ENCODE measurements at places on chromosomes 2 and 18.

- DNase-seq, result no peak
These were observed 309.0 kb downstream of the RDH14 start for GRCh38 chr2:18251486-18251885.

DNA sequence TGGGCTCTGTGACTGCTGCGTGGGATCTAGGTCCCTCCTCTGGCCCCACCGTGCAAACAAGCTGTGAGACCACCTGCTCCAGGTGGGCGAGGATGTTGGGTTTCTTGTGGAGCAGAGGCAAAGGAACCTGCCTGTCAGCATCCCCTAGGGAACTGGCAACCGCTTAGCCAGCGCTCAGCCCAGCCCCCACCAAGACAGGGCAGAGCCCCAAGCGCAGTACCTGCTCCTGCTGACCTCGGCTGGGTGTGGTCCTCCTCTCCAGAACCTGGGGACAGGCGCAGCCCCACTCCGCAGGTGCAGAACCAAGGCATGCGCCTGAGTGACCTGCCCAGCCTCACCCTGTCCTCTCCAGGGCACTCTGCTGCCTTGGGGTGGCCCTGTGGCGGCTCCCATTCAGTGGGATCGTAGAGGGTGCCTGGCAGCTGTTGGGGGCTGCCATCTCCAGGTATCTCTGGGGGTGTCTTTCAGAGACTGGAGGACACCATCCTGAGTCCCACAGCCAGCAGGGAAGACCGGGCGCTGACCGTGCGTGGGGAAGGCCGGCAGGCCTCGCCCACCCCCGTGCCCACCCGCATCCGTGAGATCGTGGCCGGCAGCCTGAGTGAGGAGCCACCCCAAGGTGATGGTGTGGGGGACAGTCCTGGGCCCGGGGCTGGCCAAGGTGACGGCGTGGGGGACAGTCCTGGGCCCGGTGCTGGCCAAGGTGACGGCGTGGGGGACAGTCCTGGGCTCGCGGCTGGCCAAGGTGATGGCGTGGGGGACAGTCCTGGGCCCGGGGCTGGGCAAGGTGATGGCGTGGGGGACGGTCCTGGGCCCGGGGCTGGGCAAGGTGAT, 12.3 kb downstream of the CROCC2 start:
- DNase-seq, result no peak

GRCh38 chr2:219045937-219046550, 4.7 kb upstream of the CFAP65 start:
- DNase-seq, result no peak

DNA sequence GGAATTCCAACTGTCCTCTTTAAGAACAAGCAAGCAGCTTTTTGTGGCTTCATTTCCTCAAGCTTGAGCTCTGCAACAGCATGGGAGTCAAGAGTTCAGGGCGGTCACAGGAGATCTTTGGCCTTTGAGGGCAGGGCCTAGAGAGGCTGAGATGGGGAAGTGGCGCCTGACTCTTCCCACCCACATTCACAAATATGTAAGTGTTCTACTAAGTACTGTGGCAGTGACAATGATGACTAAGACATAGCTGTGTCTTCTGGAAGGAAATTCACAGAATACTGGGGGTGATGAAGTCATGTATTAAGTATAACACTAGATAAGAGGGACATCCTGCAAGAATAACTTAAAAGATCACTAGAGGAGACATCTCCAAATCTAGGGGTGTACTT, 15.0 kb downstream of the RND3 start:
- no peak for DNase-seq

DNA sequence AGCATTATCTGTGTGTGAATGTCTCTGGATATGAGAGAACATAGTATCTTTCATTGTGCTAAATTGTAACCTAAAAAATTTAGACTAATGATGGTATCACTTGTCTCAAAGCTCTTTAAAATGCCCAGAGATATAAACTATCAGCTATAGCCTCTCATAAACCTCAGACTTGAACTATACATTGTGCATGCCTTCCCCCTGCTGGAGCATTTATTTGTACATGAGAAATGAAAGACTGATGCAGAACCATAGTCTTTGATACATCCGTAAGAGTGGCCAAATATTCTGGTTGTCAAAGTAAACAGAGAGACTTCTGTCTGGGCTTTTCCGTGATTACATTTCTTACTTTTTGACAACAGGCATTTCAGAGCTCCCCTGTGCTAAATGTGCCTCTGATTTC, 71.9 kb upstream of the CCDC68 start:
- DNase-seq, result no peak

- no peak for DNase-seq
These were observed 134.2 kb upstream of the NABP1 start for GRCh38 chr2:191543708-191544107.
